ENCODE measurements at places on chromosomes 7 and 10.

DNA sequence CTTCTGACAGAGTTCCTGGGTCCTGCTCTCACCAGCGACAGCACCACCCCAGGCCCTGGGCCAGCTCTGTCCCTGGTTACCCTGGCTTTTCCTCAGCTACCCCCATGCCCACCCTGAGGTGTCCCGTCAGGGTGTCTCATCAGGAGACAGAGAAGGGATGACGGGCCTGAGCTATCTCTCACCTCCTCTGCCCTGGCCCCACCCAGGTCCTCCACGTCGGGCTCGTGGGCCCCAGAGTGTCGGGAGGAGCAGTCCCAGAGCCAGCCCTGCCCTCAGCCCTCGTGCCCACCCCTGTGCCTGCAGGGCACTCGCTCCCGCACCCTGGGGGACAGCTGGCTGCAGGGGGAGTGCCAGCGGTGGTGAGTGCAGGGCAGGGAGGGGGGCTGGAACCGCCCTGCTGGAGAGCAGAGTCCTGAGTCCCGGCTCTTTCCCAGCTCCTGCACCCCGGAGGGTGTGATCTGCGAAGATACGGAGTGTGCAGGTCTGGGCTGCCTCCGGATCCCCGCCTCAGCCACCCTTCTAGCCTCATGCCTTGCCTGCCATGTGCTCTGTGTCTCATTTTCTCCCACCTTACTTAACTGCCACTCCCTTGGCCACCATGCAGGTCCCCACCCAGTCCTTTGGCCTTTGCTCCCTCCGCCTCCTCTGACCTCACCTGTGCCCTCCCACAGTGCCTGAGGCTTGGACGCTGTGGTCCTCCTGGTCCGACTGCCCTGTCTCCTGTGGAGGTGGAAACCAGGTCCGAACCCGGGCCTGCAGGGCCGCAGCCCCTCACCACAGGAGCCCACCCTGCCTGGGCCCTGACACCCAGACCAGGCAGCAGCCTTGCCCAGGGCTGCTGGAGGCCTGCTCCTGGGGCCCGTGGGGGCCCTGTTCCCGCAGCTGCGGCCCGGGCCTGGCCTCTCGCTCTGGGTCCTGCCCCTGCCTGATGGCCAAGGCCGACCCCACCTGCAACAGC, 16.7 kb upstream of the ZNF862 start:
- DNase-seq = no peak

GRCh38 chr7:103418241-103418640, 27.8 kb downstream of the SLC26A5 start:
- DNase-seq = no peak

DNA sequence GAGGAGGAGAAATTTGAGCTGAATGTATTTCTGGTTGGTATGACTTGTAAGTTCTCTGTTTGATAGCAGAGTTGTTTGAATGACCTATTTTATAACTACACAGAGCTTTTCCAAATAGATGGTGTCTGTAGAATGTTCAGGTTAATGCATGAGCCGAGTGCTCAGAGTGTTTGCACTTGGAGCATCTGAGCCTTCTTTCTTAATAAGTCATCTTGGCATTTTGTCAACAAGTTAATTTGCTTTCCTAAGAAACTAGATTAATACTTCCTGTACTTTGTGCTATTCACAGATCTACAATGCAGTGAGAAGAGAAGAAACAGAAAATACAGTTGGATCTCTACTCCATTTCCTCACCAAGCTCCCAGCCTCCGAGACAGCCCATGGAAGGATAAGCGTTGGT, 138.2 kb downstream of the PLCE1 start:
- no peak for DNase-seq

DNA sequence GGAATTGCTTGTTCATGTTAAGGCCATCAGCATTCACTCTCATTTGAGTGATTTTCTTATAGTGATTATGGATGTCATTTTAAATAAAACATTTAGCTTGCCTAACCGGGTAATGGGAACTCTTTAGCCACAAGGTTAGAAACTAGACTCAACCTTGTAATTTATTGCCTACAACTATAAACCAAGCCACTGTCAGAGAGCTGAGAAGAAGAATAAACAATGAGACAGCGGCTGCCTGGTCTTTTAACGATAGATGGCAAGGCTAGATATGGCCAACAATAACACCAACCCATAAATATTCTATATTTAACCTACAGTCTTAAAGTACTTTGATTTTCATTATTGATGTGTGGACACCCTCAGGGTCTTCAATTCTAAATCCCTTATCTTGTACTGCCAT, 27.8 kb upstream of the INHBA start:
- DNase-seq = no peak

- DNase-seq = peak; percentile 4
Observed at GRCh38 chr7:133253519-133253875, 619 bp downstream of the EXOC4 start.

DNA sequence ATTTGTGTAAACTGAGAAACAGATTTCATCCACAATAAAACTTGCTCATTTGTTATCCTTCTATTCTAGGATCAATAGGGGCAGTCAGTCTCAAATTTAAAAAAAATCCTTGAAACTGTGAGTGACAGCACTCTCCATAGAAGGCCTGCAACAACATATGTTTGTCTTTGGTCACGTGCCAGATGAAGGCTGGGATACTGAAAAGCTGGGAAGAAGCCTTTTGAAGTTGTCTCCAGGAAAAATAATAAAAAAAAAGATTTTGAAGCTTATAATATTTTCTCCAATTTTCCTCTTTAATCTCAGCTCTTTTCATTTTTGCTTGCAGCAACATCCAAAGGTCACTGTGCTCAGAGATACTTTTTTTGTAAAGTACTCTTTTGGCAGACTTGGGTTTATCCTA, 128.6 kb upstream of the SLC26A5 start:
- no peak for DNase-seq

GRCh38 chr7:104895522-104896236, 118.3 kb upstream of the KMT2E start:
- DNase-seq = no peak

DNA sequence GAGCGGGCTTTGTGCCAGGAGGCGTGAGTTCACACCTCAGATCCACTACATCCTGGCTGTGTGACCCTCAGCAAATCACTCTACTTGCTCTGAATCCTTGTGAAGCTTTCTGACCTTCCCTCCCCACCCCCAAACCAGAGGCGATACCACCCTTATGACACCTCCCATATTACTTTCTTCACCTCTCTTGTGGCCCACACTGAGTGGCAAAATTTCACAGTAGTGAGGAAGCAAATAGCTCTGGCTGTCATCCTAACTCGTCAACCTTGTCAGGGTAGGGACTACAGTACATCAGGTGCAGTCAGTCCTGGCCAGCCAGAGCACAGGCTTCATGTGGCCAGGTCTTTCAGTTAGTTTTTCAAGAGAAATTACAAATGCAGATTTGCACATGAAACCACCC, 19.1 kb downstream of the COL13A1 start:
- no peak for DNase-seq

- no peak for DNase-seq
Observed at GRCh38 chr7:131039355-131039762, 288.3 kb upstream of the MKLN1 start.

DNA sequence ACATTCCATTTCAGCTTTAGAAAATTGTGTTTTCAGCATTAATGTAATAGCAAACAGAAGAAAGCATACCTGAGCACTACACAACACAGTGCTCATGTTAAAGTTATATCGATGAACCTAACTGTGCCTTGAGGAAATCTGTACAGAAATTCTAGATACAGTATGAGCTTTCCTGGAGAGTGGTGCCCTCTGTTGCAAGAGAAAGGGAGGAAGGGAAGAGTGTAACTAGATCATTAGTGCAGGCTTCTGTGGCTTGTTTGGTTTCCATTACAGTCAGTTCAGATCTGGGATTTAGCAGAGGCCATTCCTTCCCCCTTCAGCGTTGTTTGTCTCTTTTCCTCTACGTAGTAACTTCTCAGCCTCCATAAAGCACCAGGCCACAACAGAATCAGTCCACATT, 139.7 kb downstream of the HTR7 start:
- DNase-seq = no peak

DNA sequence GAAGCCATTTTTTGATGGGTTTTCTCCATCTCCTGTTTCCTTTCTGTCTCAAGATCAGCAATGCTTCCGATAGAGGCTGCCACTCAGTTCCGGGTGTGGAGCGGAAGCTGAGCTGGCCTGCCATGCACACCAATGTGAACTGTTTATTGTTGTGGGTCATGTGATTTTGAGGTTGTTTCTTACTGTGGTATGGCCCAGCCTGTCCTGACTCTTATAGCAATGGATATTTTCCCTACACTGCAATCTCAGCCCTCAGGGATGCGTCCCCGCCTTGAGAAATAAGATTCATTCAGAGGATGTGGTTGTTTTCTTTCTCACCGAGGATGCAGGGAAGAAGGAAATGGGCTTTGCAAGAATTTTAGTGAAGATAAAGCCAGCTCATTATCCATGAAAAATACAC, 134.7 kb downstream of the PFKFB3 start:
- DNase-seq = no peak

GRCh38 chr7:85392789-85393188, 205.9 kb upstream of the SEMA3D start:
- DNase-seq = no peak

DNA sequence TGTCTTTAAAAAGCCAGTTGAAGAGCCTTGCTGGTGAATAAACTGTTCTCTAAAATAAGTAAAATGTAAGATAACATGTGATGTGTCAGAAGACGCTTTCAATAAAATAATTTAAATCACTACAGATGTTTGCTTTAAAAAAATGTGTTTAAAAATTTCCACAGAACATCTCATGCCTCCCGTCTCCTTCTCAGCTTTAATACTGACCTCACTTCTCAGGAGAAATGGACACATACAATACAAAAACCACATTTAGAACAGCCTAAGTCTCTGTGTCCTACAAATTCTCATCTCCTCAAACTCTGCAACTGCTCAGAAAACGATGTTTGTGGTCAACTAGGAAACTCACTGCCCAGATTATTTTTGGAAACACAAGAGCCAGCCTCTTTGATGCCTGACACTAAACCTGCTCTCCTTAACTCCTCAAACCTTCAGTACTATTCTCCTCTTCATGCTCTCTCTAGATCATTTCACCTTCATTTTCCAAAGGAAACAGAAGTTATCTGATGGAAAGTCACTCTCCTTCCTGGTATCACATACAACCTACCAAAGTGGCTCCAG, 120.3 kb downstream of the ZNF438 start:
- DNase-seq = no peak

GRCh38 chr7:117810642-117811512, 62.4 kb downstream of the CTTNBP2 start:
- DNase-seq = no peak

DNA sequence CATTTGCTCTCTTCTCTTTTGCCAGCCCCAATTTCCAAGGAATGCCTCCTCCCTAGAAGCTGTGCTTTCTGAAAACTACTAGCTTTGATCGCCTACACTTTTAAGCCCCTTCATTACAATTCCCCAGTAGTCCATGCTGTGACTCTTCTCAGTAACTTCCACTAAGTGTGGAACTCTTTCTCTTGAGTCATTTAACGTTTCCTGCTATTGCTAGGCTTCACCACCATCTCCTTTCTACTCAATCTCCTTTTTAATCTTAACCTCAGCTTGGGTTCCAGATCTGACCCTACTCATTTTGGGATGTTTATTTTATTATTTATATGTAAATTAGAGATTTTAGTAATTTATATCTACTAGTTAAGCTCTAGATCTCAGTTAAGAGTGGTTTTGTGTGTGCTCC, 14.4 kb upstream of the SEMA3D start:
- DNase-seq = no peak

DNA sequence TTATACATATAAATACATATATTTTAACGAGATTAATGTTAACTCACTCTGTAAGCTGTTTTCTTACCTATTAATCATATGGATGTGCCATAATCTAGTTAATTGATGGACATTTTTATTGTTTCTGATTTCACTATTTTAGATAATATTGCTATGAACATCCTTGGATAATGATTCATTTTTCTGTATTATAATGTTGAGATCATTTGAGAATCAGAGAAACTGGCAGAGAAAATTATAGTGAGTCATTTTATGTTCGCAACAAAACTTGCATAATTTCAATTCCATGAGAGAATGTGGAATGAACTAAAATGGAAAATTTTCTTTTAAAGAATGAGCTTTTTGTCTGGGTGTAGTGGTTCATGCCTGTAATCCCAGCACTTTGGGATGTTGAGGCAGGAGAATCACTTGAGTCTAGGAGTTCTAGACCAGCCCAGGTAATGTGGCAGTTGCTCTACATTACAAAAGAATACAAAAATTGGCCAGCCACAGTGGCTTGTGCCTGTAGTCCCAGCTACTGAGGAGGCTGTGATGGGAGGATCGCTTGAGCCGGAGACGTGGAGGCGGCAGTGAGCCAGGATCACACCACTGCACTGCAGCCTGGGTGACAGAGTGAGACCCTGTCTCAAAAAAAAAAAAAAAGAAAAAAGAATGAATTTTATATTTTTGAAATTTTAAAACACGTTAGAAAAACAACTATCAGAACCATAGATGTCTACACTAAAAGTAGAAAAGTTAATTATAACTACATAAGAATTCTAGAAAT, 40.5 kb downstream of the PAPSS2 start:
- no peak for DNase-seq

DNA sequence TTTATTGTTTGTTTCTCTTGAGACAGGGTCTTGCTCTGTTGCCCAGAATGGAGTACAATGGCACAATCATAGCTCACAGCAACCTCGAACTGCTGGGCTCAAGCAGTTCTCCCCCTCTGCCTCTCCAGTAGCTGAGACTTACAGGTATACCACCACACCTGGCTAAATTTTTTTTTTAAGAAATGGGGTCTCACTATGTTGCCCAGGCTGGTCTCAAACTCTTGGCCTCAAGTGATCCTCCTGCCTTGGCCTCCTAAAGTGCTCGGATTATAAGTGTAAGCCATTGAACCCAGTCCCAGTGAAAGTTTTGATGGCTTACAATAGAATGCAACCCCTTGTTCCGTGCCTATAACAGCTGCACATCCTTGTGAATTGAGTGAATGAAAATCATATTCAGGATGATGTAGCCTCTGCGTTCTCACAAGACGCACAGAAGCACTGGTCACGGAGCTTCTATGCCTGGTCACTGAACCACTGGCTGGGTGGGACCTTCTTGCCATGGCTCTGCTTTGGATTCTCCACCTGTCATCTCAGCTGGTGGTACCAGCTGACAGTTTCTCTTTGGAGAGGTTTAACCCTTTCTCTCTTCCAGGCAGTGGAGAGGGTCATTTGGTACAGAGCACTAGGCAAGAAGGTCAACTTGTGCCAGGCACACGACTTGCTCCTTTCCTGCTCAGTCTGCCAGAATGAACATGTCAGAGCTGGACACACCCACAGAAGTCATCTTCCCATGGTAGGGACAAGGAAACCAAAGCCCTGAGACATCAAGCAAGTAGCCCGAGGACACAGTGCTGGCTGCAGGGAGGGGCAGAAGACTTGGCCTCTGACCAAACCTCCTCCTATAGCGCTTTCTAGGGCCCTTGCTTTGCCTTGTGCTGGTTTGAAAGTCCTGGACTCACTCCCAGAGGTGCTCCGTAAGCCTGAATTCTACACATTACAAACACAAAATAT, 89.6 kb downstream of the ATXN7L1 start:
- DNase-seq = no peak

Measured in stimulated activated CD4-positive, alpha-beta T cell treated with anti-CD3 and anti-CD28 coated beads, Interleukin-2, amount 100 ng/mL, for 24 hours (primary cell).